Left lobe of liver (tissue), 2 donors: ENCODE measurements at places on chromosomes 5 and 9.

GRCh38 chr5:132867046-132867451, 607 bp downstream of the UQCRQ start:
- no peak for DNase-seq

GRCh38 chr5:15502208-15502607, 2.2 kb downstream of the FBXL7 start:
- DNase-seq: no peak

GRCh38 chr9:76688471-76689238, 75.6 kb upstream of the PCA3 start:
- no peak for DNase-seq

GRCh38 chr5:74408150-74409043, 232.1 kb downstream of the ENC1 start:
- no peak for DNase-seq

DNA sequence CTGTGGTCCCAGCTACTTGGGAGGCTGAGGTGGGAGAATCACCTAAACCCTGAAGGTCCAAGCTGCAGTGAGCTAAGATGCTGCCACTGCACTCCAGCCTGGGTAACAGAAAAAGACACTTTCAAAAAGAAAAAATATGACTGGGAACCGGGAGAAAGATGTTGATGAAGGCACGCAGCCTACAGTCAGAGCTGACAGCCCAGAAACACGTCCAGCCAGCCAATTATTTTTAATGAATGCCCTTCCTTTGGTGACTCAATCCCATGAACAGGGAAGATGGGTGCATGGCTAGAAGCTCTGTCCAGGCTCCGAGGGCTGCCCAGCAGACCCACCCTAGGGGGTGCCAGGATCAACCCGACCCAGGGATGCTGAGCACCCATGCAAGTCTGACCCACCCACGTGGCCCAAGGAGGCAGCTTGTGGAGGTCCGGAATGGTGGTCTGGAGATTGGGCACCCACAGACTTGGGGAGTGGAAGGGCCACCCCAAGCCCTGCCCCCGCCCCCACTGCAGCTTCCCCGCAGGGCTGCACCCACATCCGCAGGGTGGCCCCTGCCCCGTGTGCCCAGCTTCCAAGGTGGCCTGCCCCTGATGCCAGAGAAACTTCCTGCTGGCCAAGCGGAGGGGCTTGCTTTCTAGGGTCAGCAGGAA, 51.0 kb downstream of the ADAMTS2 start:
- DNase-seq: no peak

- no peak for DNase-seq
Measured at GRCh38 chr5:66553916-66554575, 42.1 kb upstream of the MAST4 start.

DNA sequence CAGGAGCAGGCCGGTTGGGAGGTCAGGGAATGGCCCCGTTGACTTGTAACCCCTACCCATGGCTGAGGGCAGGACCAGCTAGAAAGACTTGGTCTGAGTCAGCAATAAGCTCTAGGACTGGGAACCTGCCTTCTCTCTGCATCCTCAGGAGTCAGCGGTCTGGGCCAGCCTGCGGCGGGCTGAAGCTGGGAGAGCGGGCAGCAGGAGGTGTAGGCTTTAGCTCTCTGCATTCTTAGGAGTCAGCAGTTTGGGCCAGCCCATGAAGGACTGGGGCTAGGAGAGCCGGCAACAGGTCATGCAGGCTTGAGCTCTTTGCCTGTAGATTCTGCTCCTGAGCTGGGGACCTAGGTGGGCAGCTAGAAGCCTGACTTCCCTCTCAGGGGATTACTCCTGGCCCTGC, 6.4 kb upstream of the SMIM32 start:
- peak; percentile 23 for DNase-seq

- DNase-seq: no peak
Measured at GRCh38 chr5:133129950-133130349, 78.1 kb downstream of the HSPA4 start.

DNA sequence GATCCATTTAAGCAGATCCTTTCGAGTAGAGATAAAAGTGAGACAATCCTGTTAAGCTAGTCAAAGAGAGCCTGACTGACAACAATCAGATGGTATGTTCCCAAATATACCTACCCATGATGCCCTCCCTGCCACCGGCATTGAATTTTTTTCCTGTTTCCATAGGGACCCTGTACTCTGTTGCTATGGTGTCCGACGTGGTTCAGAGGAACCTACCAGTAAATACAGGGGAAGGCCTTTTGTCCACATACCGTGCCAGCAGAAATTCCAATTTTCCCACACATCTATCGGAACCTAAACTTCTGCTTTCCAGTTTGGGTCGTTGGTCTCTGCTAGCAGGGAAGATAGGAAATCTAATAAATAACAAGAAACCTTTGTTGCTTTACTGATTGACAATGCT, 64.7 kb downstream of the MEGF10 start:
- DNase-seq: no peak

DNA sequence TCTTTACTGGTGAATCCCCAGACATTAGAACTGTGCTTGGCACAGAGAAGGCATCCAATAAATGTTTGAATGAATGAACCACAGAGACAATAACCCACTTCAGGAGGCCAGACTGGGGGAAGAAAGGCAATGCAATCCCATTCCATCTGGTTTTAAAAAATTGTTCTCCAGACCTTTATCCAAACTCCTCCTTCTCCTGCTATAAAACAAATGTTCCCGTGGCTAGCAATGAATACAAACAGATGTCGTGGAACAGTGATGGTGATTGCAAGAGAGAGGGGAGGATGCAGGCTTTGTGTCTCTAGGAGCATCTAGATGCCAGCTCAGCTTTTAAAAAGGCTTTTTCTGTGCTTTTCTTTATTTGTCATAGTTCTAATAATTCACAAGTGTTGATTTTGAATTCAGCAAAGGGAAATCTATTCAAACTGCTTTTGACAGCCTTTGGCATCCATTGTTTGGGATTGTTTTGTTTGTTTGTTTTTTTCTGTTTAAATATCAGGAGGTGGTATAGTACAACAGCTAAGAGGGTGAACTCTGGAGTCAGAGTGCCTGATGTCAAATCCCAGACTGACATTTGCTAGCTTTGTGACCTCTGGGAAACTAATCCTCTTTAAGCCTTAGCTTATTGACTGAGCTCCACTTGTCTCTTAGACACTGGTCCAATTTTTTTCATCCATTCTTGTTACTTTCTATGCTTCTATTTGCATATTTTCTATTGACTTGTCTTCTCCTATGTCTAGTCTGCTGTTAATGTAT, 59.1 kb downstream of the TNFSF15 start:
- no peak for DNase-seq

- no peak for DNase-seq
Measured at GRCh38 chr9:5185220-5185840, at the start of gene INSL6. INSL6 (minus strand) TSS chr9:5185639; CDS start chr9:5185602, 37 bp downstream.

DNA sequence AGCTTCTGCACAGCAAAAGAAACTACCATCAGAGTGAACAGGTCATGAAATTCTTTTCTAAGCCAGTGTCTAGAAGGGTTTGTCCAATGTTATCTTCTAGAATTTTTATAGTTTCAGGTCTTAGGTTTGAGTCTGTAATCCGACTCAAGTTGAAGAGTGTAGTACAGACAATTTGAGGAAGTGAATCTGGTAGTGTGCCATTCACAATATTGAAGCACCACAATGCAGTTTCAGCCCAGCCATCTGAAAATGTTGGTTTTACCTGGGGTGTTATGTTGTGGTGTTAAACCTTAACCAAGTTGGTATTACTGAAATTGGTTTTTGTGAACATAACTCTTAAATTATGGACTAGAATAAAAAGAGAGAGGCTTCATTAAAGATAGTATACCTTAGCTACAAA, 77.2 kb downstream of the ADAMTS16 start:
- DNase-seq: no peak

DNA sequence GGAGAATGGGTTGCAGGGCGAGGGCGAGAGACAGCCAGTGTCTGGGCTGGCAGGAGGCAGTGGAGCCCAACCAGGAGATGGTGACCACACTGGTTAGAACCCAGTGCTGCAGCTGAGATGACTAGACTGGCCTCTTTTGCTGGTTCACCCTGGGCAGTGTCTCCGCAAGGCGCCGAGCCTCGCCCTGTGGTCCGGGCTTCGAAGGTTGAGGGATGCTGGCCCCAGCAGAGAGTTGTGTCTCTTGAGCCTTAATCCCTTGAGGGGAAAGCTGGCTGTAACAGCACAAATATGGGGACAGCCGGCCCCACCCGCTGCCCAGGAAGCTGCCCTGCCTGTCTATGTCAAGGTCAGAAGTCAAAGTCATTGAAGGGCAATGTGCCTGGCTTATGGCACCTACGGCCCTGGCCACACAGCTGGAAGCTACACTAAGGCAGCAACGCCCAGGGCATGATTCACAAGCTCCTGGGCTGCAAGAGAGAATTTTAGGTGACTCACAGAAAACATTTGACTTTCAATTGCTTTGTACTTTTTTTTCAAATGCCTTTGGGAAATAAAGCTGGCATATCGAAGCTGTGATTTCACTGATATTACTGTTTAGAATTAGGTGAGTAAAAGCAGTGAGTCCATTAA, 33.3 kb downstream of the NKX2-5 start:
- no peak for DNase-seq

- DNase-seq: no peak
Measured at GRCh38 chr5:110476164-110476563, 250.3 kb downstream of the TMEM232 start.

DNA sequence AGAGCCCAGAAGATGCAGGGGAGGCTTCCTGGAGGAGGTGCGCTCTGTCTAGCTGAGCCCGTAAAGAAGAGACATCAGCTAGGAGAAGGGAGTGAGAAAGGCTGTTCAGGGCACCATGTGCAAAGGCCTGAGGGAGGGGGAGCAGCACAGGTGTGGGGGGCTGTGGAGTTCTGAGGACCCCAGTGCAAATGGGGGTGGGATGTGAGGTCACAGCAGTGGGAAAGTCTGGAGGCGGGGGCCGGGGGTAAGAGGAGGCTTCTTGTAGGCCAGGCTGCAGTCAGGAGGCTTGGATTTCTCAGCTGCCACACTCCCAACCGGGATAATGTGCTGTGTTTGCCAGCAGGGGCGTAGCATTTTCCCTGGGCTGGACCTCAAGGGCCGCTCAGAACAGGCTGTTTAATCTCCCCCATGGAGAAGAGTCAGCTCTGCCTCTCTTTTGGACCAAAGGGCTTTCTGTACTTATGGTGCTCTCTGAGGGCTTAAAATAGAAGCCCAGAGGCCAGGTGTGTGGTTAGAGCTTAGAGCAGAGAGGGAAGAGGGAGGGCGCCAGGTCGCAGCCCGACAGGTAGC, 5.7 kb downstream of the NEURL1B start:
- no peak for DNase-seq
